Activated naive CD4-positive, alpha-beta T cell (primary cell): ENCODE measurements at places on chromosomes 7 and 10.
A peak's percentile ranks its signal among the peaks of the same experiment; 100 is the strongest.

GRCh38 chr10:97427571-97428179 is 1.7 kb downstream of the PGAM1 start:
- no peak for DNase-seq

- DNase-seq = no peak
These were observed 15.5 kb downstream of the CARD11 start for GRCh38 chr7:3028071-3028757.

DNA sequence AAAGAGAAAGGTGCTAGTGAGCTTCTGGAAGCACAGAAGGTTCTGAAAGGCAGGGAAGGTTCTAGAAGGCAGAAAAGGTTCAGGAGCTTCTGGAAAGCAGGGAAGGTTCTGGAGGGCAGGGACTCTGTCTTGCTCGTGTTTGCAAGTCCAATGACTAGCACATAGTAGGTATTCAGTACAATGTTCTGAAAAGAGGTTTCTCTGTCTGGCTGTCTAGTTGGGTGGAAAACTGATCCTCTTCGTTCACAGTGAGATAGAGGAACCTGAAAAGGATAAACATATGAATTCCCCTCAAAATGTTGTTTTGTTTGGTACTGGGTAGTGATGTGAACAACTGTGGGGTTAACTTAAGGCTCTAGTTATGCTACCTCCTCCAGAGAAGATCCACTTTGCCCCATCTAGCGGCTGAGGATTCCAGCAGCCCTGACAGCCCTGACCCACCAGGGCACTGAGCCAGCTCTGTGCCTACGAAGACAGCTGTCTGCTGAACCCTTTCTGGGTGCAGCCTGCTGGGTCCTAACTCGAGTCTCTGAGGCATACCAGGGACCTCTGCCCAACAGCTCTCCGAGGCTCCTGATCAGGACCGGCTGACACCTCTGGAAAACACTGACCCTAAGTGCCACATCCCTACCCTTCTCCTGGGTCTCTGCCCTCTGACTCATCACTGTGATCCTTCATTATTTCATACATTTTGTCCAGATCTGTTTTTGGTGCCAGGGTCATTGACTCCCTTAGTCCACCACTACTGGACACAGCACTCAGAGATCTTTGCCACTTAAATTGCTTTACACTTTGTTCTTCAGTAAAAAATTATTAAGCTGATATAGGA is 15.4 kb downstream of the PTPRN2 start:
- no peak for DNase-seq

GRCh38 chr10:95277201-95277570 is 13.6 kb downstream of the PDLIM1 start:
- no peak for DNase-seq

- no peak for DNase-seq
These were observed 64.1 kb upstream of the DIP2C start for GRCh38 chr10:753530-753929.

- DNase-seq = no peak
These were observed 2.0 kb upstream of the HEPACAM2 start for GRCh38 chr7:93228302-93228701.

DNA sequence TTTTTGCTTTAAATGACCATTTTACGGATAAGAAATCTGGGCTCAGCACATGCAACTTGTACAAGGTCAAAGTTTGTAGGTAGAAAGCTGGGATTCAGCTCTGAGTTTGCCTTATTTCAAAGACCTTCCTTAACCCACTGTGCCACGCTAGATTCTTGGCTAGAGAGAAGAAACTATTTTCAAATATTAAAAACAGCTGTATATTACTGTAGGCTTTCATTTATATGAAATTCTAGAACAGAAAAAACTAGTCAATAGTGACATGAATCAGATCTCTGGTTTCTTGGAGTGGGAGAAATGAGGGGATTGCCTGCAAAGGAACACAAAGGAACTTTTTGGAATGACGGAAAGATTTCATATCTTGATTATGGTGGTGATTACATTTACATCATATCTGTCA is 53.0 kb upstream of the C1GALT1 start:
- no peak for DNase-seq

DNA sequence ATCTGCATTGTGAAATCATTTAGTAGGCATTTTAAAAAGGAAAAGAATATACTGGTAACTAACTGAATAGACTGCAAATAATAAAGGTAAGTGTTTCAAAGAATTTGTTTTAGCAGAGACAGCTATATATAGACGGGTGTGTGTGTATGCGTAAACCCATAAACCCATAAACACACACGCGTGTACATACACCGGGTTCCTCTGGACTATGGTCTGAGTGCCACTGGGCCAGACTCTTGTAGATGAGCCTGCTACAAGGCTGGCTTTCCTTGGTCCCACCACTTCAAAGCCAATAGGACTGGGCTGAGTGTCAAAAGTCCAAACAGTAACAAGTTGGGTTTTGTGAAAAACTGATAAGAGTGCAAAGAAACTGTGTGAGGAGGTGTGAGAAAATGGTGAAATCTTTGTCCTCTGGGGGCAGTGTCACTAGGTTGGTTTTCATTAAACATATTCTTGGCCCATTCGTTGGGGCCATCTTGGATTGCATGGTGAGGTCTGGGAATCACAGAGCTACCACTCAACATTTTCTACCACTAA is 39.8 kb downstream of the GNA12 start:
- no peak for DNase-seq

- no peak for DNase-seq
These were observed 86.0 kb downstream of the FANK1 start for GRCh38 chr10:125982260-125982948.

GRCh38 chr7:10888861-10889260 is 84.8 kb upstream of the PHF14 start:
- no peak for DNase-seq

GRCh38 chr10:97400665-97401454 is at the start of gene RRP12:
RRP12 (minus strand) TSS chr10:97401340; CDS start chr10:97401231, 109 bp downstream.
- peak; percentile 52 for DNase-seq

DNA sequence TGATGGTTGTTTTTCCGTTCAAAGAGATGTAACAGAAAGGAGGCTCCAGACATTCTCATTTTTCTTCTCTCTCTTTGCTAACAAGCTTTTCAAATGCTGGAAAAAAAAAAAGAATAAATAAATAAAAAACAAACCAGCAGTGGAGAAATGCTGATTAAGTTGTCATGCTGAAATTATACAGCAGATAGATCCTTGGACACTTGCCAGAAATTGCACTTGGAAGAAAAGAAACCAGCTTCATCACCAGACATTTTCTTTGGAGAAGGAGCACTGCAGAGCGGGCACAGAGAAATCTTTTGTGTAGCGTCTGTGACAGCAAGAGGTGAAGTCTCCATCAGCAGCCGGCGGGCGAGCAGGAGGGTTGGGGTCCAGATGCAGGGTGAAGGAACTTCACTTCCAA is 55.8 kb downstream of the CLRN3 start:
- no peak for DNase-seq

DNA sequence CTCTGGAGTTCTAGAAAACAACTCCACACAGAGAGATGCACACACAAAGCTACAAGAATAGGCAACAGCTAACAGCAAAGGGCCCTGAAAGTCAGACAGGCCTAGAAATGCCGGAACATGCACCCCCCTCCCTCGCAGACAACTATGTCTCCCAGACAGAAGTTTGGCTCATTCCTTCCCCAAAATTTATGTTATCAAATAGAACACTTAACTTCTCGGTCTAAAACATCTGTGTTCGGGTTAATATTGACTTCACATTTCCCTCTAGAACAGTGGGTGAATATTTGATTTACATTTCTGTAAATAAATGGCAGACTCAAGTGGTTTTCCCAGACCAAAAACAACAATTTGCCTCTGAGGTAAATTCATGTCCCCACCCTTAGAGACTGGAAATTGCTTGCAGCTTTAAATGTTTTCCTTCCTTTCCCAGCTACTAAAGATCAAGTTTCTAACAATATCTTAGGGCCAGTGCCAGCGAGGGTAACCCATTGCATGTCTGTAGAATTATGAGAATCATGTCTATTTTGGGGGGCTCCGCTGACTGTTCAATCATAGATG is 92.5 kb upstream of the INHBA start:
- DNase-seq = no peak

DNA sequence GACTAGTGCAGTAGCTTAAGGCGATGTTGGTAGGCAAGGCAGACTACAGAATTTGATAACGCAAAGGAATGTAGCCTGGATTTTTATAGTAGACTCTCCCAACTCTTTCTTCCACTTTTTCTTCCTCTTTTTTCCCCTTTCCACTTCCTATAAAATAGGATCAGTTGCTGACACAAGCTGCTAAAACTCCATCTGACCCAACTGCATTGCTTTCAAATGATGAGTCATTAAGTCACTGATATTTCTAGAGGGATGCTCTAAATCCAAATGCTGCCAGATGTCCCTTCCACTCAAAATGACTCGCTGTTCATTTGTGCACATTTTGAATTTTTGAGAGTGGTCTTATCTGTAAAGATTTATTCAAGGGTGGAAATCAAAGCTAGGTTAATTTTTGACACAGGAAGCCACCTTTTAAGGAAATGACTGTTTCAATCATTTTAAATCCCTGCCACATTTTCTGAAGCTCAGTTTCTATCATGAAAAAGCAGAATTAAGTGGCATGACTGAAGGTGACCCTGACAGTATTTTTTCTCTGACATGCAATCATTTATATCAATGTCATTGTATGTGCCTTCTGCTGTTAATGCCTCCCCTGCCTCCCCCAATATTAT is 25.8 kb upstream of the SFMBT2 start:
- DNase-seq = no peak

- DNase-seq = no peak
These were observed 72.9 kb upstream of the ZNF804B start for GRCh38 chr7:88686468-88687229.

GRCh38 chr7:134234216-134234615 is 82.5 kb downstream of the SLC35B4 start:
- no peak for DNase-seq

DNA sequence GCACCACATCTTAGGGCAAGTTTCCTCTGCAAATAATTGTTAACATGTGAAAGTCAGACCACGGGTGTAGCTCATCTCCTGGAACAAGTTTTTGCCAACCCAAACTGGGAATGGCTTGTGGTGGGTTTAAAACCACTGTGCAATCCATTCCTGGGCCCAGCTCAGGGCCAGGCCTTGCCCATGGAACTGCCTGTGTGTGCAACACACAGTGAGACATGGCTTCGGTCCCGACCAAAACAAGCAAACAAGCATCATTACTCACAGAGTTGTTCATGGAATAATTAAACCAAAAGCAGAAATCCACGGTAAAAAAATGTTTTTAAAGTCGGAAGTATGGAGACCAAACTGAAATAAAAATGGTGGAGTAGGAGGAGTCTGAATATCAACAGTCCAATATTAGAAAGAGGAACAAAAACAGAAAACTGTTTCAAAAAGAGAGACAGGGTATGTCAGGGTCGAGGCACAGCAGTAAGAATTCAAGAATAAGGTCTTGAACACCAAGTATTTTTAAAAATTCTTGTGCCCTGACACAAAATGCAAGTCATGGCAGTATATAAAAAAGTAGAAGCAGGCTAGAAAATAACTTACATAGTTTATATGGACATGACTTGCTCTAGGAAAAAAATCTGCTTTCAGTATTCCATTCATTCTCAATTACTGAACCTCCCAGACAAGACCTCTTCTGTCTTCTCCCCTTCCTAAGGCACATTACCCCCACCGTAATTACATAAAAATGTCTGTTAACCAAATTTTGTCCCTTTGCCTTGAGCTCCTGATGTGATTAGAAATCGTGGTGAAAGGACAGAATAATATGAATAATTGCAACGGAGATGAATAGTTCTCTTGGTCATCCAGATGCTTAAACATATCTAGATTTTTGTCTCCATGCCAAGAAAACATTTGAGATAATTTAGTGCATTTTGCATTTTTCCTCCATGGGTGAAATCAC is 88.4 kb downstream of the FAS start:
- no peak for DNase-seq

GRCh38 chr7:15441915-15442314 is 119.9 kb downstream of the AGMO start:
- DNase-seq = no peak

DNA sequence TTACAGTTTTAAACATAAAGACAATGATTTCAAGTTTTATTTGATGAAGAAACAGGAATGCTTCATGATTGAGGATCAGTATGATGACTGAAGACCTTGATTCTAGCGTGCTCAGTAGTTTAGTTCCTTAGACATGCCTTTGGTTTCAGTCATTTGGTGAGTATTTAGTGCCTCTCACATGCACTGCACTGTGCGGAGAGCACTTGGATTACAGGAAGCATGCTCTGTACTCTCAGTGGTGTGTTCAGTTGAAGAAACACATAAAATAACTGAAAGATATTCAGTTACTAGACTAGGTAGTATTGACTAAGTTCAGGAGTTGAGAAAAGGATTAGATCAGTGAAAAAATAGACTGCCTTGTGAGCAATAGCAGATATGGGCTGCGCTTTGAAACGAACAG is 25.5 kb downstream of the RBM17 start:
- no peak for DNase-seq

DNA sequence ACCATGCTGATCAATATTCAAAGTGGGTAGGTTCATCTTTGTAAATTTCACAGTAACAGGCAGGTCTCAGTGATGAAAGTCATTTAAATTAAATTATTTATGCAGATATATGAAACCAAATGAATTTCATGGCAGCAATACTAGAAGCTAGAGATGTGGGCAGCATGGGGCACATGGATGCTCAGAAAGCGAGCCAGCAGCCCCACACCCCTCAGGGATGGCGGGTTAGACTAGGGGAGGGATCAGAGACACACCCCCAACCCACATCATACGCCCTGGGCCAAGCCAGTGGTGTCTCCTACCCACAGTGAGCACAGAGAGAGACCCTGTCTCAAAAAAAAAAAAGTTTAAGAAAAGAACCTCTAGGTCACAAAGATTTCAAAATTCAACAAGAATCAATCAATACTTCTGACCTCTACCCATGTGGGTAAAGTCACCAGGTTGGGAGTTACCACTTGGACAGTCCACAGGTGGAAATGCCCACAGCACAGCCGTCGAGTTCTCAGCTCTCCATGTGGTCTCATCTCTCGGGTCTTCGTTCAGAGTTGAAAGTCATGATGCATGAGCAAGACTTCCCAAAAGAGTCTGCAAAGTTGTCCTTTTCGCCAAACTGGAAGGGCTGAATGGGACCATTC is 79.3 kb upstream of the PPP2R2D start:
- no peak for DNase-seq

GRCh38 chr7:154867068-154867467 is 135.9 kb downstream of the PAXIP1 start:
- no peak for DNase-seq

DNA sequence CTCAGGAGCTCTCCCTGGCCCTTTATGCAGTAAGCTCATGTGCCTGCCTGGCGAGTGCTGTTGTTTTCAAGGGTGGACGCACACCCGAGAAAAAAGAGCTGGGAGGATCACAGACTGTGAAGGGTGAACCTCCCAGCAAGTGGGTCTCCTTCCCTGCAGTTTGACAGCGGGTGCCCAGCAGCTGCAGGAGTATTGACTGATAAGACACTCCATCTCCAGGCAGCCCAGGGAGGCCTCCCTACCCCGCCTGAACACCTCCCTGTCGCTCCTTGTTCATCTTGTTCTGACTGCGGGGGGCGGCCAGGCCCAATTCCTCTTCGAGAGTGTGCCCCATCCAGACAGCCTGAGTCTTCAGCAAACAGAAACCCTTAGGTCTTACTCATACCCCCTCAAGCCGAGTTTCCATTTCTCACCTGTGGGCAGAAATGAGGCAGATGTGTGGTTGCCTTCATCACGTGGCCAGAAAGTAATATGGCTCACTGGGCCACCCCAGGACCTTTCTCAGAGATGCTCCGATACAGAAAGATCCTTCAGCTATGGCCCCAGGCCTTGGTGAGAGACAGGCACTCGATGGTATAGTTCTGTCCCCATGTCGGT is 17.2 kb downstream of the MDH2 start:
- DNase-seq = no peak

- no peak for DNase-seq
These were observed 118.7 kb upstream of the COL1A2 start for GRCh38 chr7:94276027-94276426.

GRCh38 chr7:74590813-74591212 is 66.7 kb upstream of the GTF2I start:
- no peak for DNase-seq
